ENCODE measurements at places on chromosomes 5 and 9. TPM values are rescaled to one million over a fixed set of nuclear protein-coding genes. Genes with fewer than 3 reads are reported as not detected.

DNA sequence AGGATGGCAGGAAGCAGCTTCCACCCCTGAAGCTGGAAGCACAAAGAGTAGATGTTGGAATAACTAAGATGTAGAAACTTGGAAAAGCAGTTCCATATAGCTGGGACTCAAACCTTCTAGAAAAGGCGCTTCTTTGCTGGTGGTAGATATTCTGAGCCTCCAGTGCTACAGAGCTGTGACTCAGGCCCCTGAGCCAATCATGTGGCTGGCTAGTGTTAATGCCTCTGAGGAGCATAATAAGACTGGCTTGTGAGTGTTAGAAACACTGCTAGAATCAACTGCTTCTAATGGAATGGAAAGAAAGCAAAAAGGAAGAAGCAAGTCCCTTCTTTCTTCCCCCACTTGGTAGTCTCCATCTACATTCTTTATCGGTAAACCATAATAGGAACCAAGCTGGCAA is 234.2 kb upstream of the DMAC1 start:
- DNase-seq: no peak
- H3K36me3 ChIP-seq: no peaks in the 10 kb centered on the region
- no peak overlapping the region for H3K4me3 ChIP-seq
- no peaks in the 10 kb centered on the region for H3K4me1 ChIP-seq

- no peaks in the 10 kb centered on the region for H3K4me1 ChIP-seq
- DNase-seq: no peak
- H3K27me3 ChIP-seq: no peaks in the 10 kb centered on the region
- no peak overlapping the region for H3K4me3 ChIP-seq
Observed at GRCh38 chr5:58133631-58134296, 326.1 kb downstream of the PLK2 start.

- peaks cover 2% of the 10 kb centered on the region for H3K4me1 ChIP-seq
- H3K27ac ChIP-seq: no peak overlapping the region
- H3K4me3 ChIP-seq: no peak overlapping the region
- H3K36me3 ChIP-seq: no peaks in the 10 kb centered on the region
- no peak for DNase-seq
Observed at GRCh38 chr9:108188976-108189375, 666.8 kb downstream of the ACTL7B start.

DNA sequence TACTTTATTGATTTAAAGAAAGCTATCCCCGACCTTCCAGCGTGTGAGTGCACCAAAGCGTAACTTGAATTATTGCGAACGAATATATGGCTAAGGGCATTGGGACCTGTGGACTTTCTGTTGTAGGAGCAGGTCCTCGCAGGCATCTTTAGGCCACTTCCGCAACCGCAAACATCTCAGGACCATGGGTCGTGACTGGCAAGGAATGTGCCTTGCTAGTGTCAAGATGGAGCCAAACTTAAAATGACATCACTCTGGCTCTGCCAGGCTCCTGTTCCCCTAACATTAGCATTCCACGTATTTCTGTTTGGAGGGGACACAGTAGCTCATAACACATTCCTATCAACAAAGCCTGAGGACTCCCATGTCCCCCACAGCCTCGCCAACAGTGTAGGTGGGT is 44.1 kb upstream of the OLFM1 start:
- H3K4me3 ChIP-seq: no peak overlapping the region
- no peaks in the 10 kb centered on the region for H3K27me3 ChIP-seq
- H3K27ac ChIP-seq: no peak overlapping the region

DNA sequence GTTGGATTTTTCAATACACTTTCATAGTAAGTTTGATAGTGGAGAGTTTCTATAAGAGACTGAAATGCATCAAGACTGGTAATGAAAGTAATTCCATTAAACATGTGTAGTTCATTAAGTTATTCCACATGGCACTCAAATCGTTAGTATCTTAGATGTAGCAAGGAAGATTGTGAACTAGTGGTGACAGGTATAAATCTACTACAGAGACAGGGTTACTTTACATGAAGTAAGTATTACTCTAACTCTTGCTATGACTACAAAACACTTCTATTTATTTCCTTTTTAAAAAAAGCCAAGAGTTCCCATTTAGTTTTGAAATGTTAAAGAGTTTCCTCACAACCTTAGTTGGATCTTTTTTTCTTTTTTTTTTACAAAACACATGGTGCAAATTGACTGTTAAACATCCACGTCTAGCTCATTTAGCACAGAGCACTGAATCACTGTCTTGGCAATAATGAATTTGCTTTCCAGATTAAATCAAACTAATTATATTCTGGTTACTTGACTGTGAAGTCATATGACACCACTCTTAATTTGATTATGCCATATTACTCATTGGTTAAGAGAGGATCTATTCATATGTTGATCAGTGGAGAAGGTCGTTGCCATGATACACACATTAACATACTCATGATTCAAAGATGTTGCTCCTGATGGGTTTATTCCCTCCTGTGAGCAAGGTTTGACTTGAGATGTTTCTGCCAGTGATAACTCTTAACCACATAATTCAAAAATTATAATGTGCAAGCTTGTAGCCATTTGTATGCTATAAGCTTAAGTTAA is 644.8 kb downstream of the EFNA5 start:
- no peak overlapping the region for H3K4me3 ChIP-seq
- no peaks in the 10 kb centered on the region for H3K27me3 ChIP-seq
- no peaks in the 10 kb centered on the region for H3K4me1 ChIP-seq
- no peaks in the 10 kb centered on the region for H3K36me3 ChIP-seq

DNA sequence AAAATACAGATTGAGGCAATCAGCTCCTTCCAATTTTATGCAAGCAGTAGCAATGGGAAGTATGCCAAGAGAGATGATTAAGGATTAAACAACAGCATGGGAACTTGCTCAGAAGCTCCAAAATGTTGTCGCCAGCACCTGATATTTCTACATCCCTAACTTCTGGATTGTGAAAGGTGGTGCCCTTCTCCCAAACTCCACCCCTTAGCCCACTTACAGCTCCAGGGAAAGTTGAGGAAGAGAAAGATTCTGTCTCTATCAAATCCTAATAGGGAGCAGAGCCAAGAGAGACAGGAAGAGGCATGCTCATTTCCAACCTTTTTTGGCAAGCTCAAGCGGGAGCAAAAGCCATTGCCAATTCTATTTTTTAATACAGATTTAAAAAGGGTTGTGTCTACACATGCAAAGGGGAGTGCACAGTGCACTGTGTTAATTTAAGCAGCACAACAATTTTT is 92.4 kb upstream of the NR3C1 start:
- peak; percentile 27 for DNase-seq
- no peaks in the 10 kb centered on the region for H3K27me3 ChIP-seq
- no peak overlapping the region for H3K4me3 ChIP-seq
- no peaks in the 10 kb centered on the region for H3K4me1 ChIP-seq

GRCh38 chr5:9829621-9830020 is 199.5 kb upstream of the TAS2R1 start:
- H3K36me3 ChIP-seq: no peaks in the 10 kb centered on the region
- H3K27ac ChIP-seq: no peak overlapping the region

- H3K27ac ChIP-seq: no peak overlapping the region
- H3K36me3 ChIP-seq: no peaks in the 10 kb centered on the region
- no peak overlapping the region for H3K4me3 ChIP-seq
- H3K27me3 ChIP-seq: no peaks in the 10 kb centered on the region
- H3K4me1 ChIP-seq: no peaks in the 10 kb centered on the region
Observed at GRCh38 chr9:101787891-101788290, 49.4 kb upstream of the GRIN3A start.

- H3K36me3 ChIP-seq: no peaks in the 10 kb centered on the region
- H3K27me3 ChIP-seq: no peaks in the 10 kb centered on the region
- peak overlapping the region; percentile 76 for H3K27ac ChIP-seq
- no peak for DNase-seq
- peak overlapping the region; percentile 47 for H3K4me3 ChIP-seq
Observed at GRCh38 chr5:80961376-80962281, 1.5 kb downstream of the RASGRF2 start.

DNA sequence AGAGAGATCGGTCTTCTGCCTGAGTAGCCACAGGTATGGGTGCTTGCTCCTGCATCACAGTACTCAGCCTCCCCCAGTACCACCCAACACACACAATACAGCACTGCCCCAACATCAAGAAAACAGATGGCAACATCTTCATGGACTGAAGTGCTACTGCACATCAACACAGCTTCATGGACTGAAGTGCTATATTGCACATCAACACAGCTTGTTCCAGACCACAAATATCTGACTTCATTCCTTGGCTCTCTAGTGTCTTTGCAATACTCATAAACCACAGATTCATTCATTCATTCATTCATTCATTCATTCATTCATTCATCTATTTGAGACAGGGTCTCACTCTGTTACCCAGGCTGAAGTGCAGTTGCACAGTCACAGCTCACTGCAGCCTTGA is 31.1 kb upstream of the PCA3 start:
- H3K36me3 ChIP-seq: no peaks in the 10 kb centered on the region
- no peaks in the 10 kb centered on the region for H3K27me3 ChIP-seq

The C1QTNF3 gene
- 1.6 TPM for total RNA-seq

The HK3 gene
- 0.50 TPM for total RNA-seq

The PIP5K1B gene
- 1.6 TPM for total RNA-seq

The ITGA2 gene
- total RNA-seq: 21.5 TPM

The NMUR2 gene
- total RNA-seq: not detected

The PHYHD1 gene
- total RNA-seq: 36.4 TPM

The DPYSL3 gene
- 126 TPM for total RNA-seq

The DMRT2 gene
- total RNA-seq: 0.74 TPM

The LHFPL2 gene
- total RNA-seq: 40.4 TPM

The ARSI gene
- 1.5 TPM for total RNA-seq

The MLLT3 gene
- total RNA-seq: 13.1 TPM

The PKD2L2 gene
- total RNA-seq: not detected
